ENCODE measurements at places on chromosomes 12 and 14.

DNA sequence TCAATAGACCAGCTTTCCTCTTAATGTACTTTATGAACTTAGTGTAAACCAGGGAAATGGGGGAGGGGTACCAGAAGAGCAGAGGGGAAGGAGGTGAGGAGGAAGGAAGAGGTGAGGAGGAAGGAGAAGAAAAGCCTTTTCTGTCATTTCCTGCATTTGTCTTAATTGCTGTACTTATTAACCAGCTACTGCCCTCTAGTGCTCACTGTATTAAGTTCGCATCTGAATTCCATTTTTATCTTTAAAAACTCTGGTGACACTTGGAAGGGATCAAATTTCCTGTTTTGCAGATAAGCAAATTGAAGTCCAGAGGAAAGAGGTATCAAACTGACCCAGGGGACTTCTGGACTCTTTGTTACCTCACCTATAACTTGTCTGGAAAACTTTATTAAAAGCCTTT lies 22.2 kb downstream of the MANSC1 start:
- DNase-seq: peak; percentile 45

DNA sequence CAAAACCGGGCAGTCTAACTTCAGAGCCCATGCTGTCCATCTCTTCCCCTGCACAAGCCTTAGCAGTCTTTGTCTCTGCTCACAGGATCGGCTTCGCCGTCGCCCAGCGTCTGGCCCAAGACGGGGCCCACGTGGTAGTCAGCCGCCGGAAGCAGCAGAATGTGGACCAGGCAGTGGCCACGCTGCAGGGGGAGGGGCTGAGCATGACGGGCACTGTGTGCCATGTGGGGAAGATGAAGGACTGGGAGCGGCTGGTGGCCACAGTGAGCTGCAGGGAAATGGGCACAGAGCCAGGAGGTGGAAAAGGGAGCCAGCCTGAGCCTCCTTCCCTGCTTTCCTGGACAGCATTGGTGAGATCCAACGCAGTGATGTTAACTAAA lies 14.2 kb upstream of the CARMIL3 start:
- no peak for DNase-seq

GRCh38 chr14:100634026-100634425 lies 46.8 kb upstream of the BEGAIN start:
- DNase-seq: no peak

GRCh38 chr14:74425525-74426201 lies 347 bp downstream of the SYNDIG1L start:
- no peak for DNase-seq

- peak; percentile 22 for DNase-seq
These were observed 25.2 kb downstream of the HAL start for GRCh38 chr12:95970905-95971304.

- peak; percentile 83 for DNase-seq
These were observed 73.7 kb downstream of the GALNT4 start for GRCh38 chr12:89450907-89451306.

DNA sequence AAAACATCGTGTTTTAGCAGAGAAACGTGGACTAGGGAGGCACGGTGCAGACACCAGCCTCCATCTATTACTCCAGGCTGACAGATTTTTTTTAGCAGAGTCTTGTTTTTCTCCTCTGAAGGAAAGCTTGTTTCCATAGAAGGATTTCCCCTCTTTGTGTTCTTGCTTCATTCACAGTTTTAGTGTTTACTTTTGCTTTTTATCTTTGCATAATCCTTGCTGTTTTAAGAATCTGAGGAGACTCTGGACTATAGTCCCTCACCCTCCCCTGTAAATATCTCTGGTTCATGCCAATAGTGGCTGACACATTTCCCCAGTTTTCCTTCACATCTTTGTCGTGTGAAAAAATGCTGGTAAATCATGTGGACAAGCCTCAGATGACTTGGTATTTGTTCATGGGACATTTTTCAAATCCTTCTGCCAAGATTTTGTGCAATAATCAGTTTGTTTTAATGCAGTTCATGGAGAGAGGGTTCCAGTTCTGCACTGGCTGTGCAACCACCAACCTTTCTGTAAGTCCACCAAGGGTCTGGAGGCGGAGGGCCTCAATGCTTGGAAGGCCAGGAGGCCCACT lies 39.9 kb upstream of the TMCC3 start:
- no peak for DNase-seq

DNA sequence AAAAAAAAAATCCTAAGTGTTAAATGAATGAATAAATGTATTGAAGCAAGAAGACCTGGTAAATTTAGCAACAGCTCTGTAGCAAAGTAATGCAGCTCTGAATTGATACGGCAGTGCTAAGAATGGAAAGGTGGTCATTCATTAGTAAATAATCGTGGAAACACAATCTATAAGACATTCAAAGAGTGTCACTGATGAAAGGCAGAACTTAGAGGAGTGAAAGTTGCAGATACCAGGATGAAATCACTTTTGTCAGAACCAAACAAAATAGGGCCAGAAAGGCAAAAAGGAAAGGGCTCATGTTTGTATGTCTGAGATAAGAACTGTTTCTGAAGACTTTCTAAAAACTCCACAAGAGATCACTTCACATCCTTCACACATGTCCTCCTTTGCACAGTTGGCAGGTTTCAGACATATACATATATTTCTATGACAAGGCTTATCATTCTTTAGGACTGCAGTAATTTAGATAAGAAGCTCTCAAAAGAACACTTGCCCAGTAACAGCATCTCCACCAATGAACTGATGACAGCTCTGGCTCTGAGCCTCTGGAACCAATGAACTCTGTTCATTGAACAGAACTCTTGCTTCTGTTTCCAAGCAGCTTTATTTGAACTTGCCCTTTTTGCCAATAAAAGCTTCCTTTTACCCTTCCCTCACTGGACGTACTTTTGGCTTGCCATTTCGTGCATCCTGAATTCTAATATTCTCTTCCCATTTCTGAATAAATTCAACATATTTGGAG lies 4.2 kb upstream of the LRR1 start:
- DNase-seq: peak; percentile 78

DNA sequence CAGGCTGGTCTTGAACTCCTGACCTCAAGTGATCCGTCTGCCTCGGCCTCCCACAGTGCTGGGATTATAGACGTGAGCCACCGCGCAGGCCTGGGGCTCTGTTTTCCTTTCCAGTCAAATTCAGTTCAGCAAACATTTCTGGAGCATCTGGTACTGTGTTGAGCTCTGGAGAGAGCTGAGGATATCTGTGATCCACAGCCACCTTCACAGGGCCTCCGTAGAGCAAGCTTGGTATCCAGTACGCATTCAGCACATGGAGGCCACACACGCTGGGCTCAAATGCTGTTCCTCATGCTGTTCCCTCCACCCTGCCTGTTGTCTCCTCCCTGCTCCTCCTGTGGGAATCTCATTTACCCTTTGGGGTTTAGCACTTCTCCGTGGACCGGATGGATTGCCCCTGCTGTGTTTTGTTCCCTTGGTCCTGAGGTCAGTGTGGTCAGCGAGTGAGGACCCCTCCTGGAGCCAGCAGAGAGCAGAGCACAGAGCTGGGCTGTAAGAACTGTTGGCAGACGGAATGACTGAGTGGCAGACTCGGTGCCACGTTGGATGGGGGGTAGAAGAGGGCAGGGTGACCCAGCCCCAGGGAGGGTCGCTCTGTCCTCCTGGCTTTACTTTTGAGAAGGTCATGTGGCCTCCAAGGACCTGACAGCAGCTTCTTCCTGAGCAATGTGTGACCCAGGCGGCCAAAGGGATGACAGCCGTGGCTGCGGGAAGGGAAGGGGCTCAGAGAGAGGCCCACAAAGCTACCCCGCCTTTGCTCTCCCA lies 891 bp downstream of the RPS6KL1 start:
- DNase-seq: no peak

- peak; percentile 7 for DNase-seq
These were observed 81.3 kb downstream of the PPHLN1 start for GRCh38 chr12:42407306-42407705.

GRCh38 chr12:1776170-1776921 lies 44.0 kb upstream of the LRTM2 start:
- DNase-seq: peak; percentile 78

GRCh38 chr12:19165451-19165850 lies 35.9 kb downstream of the PLEKHA5 start:
- DNase-seq: no peak

- no peak for DNase-seq
These were observed 12.7 kb downstream of the HIP1R start for GRCh38 chr12:122847921-122848421.

- DNase-seq: no peak
These were observed 5.4 kb downstream of the KRT2 start for GRCh38 chr12:52646613-52647012.

DNA sequence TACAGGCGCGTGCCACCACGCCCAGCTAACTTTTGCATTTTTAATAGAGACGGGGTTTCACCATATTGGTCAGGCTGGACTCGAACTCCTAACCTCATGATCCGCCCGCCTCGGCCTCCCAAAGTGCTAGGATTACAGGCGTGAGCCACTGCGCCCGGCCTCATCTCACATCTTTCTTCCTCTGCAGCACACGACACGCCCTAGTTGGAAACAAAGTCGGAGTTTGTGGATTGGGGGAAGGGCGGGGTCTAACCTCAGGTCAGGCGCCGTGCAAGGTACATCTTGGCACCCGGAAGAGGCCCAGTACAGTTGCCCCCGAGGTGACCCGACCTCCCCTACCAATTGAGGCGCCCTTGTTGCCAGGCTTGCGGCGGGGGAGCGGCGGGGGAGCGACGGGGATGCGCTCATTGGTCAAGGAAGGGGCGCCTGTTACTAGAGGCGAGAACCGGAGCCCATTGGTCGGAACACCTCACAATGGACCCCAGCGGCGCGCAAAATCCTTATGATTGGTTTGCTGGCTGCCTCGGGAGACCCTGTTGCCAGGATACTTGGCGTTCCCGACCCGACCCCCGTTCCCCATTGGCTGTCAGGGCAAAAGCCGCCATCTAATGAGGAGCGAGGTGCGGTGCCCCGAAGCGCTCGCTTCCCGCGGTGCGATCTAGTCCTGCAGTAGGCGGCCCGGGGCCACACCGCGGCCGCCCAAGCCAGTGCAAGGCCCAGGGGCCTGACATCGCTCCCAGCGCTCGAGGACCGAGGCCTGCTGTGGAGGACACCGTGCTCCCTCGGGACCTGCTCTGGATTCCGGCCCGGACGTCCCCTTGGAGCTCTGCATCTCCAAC lies at the start of gene REC8:
Gene REC8, plus strand, starts transcription at position 659 of the 839 bp plus-strand sequence. CDS start 473 bp downstream, outside the sequence.
- peak; percentile 93 for DNase-seq

- DNase-seq: no peak
These were observed 1.1 kb upstream of the FAR2 start for GRCh38 chr12:29147731-29148595.

DNA sequence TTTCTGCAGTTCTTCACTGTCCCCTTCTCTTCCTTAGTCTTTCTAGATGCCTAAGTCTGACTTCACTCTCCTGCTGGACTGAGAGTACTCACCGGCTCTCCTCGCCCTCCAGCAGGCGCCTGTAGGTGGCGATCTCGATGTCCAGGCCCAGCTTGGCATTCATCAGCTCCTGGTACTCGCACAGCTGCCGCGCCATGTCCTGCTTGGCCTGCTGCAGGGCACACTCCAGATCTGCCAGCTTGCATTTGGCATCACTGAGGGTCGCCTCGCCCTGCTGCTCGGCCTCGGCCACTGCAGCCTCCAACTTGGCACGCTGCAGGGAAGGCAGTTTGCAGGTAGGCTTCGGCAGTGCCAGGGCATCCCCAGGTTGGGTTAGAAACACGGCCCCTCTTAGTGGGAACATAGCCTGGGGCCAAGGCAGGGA lies 5.2 kb downstream of the KRT84 start:
- DNase-seq: no peak

DNA sequence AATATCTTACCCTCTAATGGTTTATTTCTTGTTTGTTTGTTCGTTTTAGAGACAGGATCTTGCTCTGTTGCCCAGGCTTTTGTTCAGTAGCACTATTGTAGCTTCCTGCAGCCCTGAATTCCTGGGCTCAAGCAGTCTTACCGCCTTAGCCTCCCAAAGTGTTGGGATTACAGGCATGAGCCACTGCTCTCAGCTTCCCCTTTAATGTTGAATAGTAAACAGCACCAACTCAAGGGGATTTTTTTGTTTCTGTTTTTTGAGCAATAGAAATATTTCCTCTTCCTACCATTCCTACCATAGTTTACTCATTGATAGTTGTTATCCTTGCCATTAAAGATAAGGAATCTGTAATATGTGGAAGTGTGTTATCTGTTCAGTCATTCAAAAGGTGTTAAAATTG lies 10.7 kb downstream of the ARID4A start:
- no peak for DNase-seq

- no peak for DNase-seq
These were observed 70.4 kb downstream of the KITLG start for GRCh38 chr12:88509851-88510250.

DNA sequence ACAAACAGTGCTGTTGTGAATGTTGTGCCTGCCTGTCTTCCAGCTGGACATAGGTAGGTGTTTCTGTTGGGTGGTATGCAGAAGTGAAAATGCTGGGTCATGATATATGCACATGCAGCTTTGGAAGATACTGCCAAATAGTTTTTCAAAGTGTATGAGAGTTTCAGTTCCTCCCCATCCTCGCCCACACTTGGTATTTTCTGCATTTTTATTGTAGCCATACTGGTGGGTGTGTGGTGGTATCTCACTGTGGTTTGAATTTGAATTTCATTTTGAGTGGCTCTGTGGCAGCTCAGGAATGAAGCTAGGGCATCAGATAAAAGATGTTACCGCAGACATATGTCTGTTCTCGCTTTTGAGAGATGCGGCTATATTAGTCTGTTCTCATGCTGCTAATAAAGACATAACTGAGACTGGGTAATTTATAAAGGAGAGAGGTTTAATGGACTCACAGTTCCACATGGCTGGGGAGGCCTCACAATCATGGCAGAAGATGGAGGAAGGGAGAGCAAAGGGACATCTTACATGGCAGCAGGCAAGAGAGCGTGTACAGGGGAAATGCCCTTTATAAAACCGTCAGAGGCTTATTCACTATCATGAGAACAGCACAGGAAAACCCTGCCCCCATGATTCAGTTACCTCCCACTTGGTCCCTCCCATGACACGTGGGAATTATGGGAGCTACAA lies 183.1 kb downstream of the CAND1 start:
- DNase-seq: no peak

DNA sequence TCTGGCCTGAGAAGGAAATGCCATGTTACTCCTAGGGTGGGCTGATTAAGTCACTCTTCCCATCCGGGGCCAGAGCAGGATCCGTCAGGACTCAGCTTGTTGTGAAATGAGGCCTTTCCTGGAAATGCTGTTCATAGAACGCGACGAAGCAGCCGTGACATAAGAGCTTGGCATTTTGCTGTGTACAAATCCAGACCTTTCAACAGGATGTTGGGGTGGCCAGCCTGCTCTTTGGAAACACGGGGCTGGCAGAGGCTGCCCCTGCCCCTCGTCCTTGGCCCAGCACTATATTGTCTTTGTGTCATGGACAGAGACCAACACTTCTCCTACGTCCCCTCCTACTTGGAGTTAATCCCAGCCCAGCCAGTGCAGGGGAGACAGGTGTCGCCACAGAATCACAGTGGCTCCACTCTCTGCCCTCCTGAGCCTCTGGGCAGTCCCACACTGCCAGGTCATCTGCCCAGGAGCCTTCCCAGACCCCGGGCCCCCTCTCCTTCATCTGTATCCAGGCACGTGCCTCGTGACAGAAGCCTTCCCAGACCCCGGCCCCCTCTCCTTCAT lies 18.6 kb upstream of the EIF5 start:
- DNase-seq: peak; percentile 50

GRCh38 chr14:67371247-67372148 lies 11.4 kb downstream of the EIF2S1 start:
- DNase-seq: no peak

- DNase-seq: no peak
These were observed 444.1 kb downstream of the IPO8 start for GRCh38 chr12:30251546-30251945.

- peak; percentile 5 for DNase-seq
These were observed 308.4 kb upstream of the LRFN5 start for GRCh38 chr14:41298328-41298690.
